ENCODE measurements at places on chromosomes 4 and X.

GRCh38 chr4:118760493-118760892 is 75.3 kb downstream of the METTL14 start:
- no peak for DNase-seq

DNA sequence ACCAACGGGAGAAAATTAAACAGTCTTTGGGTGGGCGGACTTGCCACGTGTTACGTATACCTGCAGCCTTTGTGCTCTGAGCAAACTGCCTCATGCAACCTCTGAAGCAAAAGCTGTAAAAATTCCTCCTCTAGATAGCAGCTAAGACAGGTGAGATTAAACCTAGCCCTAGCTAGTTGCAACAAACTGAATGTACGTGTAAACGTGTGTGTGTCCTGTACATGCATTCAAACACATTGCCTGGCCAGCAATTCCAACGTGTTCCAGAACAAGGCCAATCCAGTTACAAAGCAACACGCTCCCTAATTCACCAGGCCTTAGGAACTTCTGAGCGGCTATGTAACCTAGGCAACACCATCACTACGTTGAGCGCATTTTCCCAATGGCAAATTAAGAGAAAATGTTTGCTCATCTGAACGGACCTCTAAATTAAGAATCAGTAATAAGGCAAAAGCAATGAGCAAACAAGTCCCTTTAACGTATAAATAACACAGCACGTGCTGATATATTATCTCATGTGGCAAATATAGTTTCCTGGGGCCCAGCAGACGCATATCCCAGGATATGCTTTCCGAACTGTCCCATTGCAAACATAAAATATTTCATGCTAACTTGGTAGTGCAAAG is 792 bp downstream of the PPID start:
- DNase-seq = peak; percentile 32

- DNase-seq = peak; percentile 7
Measured at GRCh38 chr4:44760142-44760898, 34.0 kb upstream of the GNPDA2 start.

GRCh38 chr4:3255611-3256186 is 6.7 kb downstream of the MSANTD1 start:
- no peak for DNase-seq

- peak; percentile 34 for DNase-seq
Measured at GRCh38 chr4:169485791-169486742, 126.3 kb downstream of the NEK1 start.

DNA sequence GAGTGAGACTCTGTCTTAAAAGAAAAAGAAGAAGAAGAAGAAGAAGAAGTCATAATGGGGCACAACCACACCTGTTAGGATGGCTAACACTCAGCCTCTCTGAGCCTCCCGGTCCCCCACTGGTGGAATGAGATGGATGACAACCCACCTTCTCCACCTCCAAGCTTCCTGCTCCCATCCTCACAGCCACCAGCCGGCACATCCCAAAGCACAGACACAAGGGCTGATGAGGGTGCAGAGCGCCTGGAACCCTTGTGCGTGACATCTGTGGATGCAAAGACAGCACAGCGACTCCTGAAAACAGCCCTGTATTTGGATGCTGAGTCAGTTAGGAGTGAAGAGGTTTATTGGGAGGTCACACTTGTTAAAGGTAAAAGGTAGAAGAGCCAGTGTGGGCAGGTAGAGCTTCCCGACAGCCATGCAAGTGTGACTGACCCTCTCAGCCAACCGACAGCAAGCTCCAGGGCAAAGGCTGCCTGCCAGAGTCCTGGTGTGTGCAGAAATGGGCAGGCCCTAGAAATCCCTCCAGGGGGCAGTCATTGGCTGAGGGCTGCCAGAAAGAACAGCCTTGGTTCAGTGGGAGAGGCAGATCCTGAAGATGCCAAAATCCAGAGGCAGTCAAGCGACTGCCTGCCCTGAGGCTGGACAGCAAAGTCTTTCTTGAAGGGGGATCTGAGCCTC is 26.6 kb upstream of the MAN2B2 start:
- peak; percentile 37 for DNase-seq

- DNase-seq = no peak
Measured at GRCh38 chrX:16745659-16746058, 26.2 kb downstream of the SYAP1 start.

DNA sequence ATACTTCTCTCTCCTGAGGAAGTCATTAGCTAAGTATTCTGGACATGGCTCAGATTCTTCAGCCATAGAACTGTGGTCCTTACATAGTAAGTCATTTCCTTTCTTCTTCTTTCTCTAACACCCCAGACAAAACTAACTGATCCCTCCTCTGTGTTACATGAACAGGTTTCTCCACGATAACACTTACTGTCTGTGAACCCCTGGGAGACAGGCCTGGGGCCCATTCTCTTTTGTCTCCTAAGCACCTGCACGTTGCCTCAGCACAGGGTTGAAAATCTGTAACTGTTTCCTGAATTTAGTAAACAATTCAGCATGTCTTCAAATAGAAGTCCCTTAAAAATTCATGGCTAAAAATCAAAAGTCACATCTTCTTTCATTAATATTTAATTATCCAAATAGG is 24.7 kb downstream of the APBB2 start:
- DNase-seq = no peak

DNA sequence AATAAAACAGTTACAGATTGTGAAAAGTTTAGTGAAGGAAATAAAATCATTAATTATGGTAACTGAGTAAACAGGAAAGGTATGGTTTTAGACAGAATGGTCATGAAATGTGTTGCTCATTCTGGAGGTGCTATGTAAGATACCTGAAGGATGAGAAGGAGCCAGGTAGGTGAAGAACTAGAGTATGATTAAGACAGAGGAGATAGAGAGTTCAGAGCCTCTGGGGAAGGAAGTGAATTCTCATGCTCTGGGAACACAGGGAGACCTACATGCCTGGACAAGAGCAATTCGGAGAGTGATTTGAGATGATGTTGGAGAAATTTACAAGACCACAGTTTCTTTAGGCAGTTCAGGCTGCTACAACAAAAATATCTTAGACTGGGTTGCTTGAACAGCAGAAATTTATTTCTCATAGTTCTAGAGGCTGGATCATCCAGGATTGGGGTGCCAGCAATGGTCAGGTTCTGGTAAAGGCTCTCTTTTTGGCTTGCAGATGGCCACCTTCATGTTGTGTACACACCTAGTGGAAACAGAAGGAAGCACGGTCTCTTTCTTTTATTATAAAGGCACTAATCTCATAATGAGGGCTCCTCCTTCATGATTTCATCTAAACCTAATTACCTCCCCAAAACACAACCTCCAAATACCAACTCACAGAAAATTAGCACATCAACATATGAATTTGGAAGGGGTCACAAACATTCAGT is 1416.1 kb downstream of the PCDH7 start:
- no peak for DNase-seq

DNA sequence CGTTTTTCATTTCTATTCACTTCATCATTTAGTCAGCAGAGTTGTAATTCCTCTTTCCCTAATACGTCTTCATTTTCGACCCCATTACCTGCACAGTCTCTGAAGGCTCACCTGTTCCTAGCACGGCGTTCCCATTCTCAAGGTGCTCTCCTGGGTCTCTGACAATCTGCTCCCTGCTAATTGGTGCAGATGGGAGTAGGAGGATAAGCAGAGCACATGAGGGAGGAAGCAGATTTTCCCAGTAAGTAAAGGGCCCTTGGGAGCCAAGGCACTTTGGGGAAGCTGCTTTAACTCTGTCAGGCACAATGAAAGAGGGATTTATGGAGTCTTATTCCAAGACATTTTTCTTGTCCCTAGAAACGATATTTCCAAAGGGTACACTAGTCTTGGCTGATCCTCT is 466.4 kb downstream of the STIM2 start:
- no peak for DNase-seq

All from Caki2 (cell line).